ENCODE measurements at places on chromosomes 11 and 22.

GRCh38 chr11:66467034-66467659, 442 bp downstream of the PELI3 start:
- peak; percentile 29 for DNase-seq

GRCh38 chr11:61056981-61057380, 45.3 kb upstream of the CD5 start:
- DNase-seq, result no peak

- DNase-seq, result peak; percentile 87
Observed at GRCh38 chr22:37244114-37244921, at the start of gene RAC2. Gene RAC2, minus strand, starts transcription at chr22:37244269. Its CDS starts 121 bp downstream, at chr22:37244148.

- no peak for DNase-seq
Observed at GRCh38 chr22:40932396-40932795, 18.8 kb upstream of the RBX1 start.

- DNase-seq, result no peak
Observed at GRCh38 chr11:17496406-17496805, 19.8 kb upstream of the ABCC8 start.

- peak; percentile 23 for DNase-seq
Observed at GRCh38 chr22:23012081-23012622, 58.2 kb upstream of the GNAZ start.

All from stimulated activated CD4-positive, alpha-beta T cell treated with anti-CD3 and anti-CD28 coated beads, Interleukin-2, amount 100 ng/mL, for 48 hours (primary cell).